Activated CD8-positive, alpha-beta memory T cell treated with anti-CD3 and anti-CD28 coated beads for 24 hours (primary cell): ENCODE measurements at places on chromosomes 12 and 14.

DNA sequence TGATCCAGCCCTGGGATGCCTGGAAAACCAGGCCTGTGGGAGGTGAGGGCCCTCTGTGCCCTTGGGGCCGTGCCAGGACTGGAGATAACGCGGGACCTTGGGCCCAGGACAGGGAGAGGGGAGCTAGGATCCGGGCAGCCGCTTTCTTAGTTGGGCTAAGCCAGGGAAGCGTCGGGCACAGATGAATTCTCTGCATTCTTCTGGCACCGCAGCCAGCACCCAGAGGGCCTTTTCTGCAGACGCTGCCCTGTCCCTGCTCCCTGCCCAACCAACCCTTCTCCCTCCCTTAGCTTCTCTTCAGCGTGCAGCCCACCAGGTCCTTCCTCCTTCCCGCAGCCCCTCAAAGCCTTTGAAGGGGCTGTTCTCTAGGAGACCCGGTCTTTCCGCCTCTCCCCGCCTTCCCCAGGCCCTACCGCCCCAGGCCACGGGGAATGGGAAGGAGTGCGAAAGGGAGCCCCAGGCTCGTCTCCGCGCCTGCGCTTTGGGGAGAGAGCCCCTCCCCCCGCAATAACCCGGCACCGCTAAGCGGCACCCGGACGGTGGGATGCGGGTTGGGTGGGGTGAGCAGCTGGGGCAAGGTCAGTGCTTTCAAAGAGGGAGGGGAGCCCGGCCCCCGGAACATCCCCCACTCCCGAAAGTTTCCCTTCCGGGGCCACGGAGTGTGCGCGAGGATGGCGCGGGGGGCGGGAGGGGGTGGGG, 663 bp downstream of the NCKAP5L start:
- DNase-seq = peak; percentile 78

GRCh38 chr14:48384821-48385220, 709.4 kb upstream of the MDGA2 start:
- no peak for DNase-seq

DNA sequence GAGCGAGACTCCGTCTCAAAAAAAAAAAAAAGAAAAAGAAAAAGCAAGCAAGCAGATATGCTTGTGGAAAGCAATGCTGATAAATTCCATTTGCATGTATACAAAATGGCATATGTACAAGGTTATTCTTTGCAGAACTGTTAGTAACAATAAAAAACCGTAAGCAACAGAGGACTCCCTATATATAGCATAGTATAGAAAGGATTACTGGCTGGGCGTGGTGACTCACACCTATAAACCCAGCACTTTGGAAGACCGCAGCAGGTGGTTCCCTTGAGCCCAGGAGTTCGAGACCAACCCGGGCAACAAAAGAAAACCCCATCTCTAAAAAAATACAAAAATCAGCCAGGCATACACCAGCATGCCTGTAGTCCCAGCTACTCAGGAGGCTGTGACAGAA, 13.5 kb downstream of the GCN1 start:
- DNase-seq = no peak

- no peak for DNase-seq
Measured at GRCh38 chr12:62481843-62482540, 15.4 kb downstream of the MON2 start.

- no peak for DNase-seq
Measured at GRCh38 chr12:117330441-117331113, 30.8 kb downstream of the NOS1 start.
